Esophagus squamous epithelium (tissue), 5 donors: ENCODE measurements at places on chromosomes 16 and 17.

- DNase-seq: no peak
Measured at GRCh38 chr17:4643676-4644075, 2.2 kb upstream of the ALOX15 start.

- no peak for DNase-seq
Measured at GRCh38 chr16:88473666-88474534, 20.8 kb downstream of the ZFPM1 start.

- DNase-seq: no peak
Measured at GRCh38 chr16:53960954-53961616, 257.1 kb downstream of the FTO start.

- DNase-seq: no peak
Measured at GRCh38 chr17:17826342-17826713, 10.5 kb downstream of the SREBF1 start.

DNA sequence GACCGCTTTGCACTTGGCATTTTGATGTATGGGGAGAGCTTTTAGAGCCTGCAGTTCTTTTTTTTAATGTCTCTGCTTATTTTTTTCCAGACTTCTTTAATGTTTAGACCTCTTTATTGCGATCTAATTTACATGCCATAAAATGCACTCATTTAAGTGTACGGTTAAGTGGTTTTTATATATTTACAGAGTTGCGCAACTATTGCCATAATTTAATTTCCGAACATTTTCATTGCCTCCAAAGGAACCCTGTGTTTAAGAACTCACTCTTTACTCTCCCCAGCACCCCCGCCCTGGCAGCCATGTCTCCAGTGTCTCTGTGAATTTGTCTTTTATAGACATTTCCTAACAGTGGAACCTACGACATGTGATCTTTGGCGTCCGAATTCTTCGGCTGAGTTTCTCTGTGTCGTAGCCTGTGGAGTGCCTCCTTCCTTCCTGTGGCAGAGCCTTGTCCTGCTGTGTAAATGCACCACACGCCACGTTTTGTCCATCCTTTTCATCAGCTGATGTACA, 24.0 kb downstream of the ZNF750 start:
- no peak for DNase-seq

GRCh38 chr16:83215406-83216001, 588.7 kb downstream of the CDH13 start:
- DNase-seq: no peak
